Mesendoderm (in vitro differentiated cells): ENCODE measurements at places on chromosomes 4 and X.
A peak's percentile ranks its signal among the peaks of the same experiment; 100 is the strongest.

DNA sequence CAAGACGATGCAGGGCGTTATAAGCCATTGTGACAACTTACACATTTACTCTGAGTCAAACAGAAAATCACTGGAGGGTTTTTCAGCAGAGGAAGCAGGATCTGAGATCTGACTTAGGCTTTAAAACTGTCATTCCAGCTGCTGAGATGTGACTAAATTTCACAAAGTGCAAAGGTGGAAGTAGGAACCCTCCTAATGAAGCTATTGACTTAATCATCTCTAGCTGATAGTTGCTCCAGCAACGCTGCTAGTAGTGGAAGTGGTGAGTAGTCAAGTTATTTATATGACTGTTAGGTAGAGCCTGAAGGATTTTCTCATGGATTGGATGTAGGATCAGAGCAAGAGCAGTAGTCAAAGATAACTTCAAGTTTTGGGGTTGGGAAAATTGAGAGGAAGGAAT lies 218.6 kb downstream of the GRID2 start:
- DNase-seq, result peak; percentile 91

GRCh38 chr4:112521123-112522023 lies 5.4 kb upstream of the NEUROG2 start:
- DNase-seq, result peak; percentile 44

- peak; percentile 35 for DNase-seq
These were observed 180.3 kb upstream of the PPARGC1A start for GRCh38 chr4:24070117-24070516.

DNA sequence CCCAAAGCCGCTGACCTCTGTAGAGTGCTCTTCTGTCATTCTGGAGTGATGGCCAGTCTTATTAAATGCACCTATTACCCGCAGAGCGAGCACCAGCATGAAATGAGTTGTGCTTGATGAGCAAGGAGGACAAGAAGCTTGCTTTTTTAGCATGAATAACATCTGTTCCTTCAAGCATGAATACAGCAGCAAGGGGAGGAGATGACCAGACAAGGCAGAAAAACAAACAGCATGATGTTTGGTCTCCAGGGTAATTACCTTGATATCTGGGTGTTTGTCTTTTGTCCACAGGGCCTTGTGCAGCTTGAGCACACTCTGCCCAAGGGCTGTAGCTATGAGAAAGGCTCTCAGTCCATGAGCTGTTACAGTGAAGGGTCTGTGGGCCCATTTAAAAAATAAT lies 324.8 kb upstream of the DDX53 start:
- no peak for DNase-seq

GRCh38 chrX:148270499-148270898 lies 229.9 kb upstream of the AFF2 start:
- DNase-seq, result no peak

DNA sequence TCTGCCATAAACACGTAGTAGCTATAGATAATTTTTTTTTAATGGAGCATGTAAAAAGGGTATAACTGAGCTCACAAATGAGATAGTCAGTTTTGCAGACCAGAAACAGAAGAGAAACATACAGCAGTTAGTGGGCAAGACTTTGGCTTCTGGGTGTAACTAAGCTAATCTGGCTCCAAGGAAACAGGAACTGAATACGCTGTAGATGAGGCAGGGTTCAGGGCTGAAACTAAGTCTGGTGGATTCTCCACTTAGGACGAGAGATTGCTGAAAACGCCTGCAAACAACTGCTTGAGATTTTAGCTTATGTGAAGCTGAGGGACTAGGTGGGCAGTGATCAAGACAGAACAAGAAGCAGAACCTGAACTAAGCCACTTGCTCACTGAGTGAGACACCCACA lies 91.7 kb downstream of the SMIM20 start:
- DNase-seq, result no peak

DNA sequence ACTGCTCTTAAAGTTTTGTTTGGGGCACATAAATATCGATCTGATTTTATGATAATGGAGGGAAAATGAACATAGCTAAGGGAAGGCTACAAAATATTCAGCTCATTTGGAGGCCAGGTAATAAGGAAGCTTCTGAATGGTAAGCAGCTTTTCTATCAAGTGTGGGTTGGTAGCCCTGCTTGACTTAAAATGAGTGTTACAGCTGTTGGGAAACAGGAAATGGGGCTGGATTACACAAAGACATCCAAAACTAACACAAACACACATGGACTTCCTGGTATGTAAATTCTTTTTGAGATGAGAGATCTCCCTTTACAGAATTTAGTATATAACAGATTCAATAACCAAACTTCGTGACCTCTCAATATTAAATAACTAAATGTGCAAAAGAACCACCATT lies 58.0 kb downstream of the FGF16 start:
- DNase-seq, result no peak

DNA sequence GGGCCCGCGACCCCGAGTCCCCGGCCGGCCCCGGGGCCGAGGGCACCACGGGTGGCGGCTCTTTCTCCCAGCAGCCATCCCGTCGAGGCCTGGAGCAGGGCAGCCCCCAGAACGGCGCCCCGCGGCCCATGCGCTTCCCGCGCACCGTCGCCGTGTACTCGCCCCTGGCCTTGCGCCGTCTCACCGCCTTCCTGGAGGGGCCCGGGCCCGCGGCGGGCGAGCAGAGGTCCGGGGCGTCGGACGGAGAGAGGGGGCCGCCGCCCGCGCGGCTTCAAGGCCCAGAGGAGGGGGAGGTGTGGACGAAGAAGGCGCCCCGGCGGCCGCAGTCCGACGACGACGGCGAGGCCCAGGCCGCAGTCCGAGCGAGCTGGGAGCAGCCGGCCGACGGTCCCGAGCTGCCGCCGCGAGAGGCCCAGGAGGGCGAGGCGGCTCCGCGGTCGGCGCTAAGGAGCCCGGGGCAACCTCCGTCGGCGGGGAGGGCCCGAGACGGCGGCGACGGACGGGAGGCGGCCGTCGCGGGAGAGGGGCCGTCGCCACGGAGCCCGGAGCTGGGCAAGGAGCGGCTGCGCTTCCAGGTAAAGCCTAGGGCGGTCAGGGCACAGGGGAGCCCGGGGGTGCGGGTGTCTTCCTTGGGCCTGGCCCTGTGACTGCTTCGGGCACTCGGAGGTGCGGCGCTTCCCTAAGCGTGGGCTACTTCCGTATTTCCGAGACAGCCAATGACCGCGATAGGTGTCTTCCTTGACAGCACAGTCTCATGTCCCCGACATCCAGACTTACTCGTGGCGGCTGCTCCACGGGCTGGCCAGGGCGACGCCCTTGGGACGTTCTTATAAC lies 845 bp downstream of the ZAR1 start:
- peak; percentile 53 for DNase-seq

DNA sequence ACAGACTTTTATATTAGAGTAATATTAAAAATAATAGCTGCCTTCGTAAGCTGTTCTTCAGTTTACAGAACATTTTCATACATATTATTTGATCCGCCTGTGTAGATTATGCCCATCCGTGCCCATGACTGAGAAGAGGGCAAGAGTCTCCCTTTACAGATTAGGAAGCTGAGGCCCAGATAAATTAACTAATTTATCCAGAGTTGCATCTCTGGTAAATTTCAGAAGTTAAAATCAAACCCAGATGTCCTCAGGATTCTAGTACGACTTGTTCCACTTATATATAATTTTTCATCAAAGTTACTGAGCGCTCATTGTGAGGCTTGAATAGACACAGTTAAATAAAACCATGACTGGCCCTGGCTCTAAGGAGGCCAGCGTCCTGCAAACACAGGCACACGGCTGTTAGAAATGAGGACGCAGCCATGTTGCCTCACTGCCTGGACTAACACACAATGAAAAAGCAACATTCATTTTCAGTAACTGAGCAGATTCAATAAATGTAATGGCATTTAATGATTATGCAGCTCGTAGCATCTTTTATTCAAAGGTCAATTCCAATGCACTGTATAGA lies 148.0 kb downstream of the TENM3 start:
- no peak for DNase-seq

DNA sequence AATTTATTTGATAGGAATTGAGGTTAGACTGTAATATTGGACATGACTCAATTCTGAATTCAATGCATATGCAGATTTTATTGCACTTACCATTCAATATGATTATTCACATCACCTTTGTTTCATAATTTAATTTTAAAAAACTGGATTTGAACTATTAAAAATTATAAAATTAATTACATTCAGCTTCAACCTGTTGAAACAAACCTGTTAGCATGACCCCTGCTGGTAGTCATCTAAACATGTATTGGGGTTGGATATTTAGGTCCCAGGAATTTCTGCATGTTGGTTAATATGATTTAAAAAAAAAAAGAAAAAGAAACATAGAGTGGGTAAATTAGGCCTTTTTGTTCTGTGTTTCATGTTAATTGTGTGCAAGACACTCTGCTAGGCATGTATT lies 85.9 kb downstream of the ARSJ start:
- no peak for DNase-seq

GRCh38 chrX:73766431-73766795 lies 203.4 kb downstream of the CHIC1 start:
- no peak for DNase-seq
